HFF-Myc (cell line): ENCODE measurements at places on chromosomes 5 and 9.

DNA sequence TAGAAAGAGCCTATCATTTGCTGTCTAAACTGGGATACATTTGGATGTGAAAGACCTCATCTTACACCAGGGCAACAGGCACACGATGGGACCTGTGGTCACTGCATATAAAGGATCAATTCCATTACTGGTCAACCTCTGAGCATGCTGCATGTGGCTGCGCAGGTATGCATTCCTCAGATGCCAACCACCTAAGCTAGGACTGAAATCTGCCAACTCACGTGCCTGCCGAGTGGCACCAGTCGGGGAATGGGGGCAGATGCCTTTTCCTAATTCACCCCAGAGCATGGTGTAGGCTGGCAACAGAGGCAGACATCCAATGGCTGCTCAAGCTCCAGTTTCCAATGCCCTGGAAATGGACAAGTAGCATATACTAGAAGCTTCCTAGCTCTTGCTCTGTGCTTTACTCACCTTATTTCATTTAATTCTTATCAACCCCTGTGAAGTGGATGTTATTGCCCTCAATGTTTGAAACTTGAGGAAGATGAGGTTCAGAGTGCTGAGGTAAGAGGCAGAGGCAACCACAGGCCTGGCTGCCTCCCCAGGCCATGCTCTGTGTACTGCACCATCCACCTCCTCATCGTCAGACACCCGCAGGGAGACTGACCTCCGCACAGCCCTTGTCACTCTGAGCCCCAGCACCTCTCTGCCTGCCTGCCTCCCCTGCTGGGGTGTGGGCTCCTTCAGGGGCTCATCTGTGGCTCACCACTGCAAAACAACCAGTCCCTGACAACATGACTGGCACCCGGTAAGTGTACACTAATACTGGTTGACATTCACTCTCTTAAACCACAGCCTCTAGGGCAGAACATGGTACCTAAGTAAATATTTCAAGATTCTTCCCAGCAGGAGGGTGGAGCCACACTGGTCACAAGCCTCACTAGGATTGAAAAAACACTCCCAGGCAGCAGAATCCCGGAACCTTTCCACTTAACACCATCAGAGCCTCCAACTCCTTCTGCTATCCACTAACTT lies 228.5 kb downstream of the CRB2 start:
- DNase-seq, result no peak

- no peak for DNase-seq
Observed at GRCh38 chr9:84331119-84331809, 9.3 kb downstream of the SLC28A3 start.

- DNase-seq, result no peak
Observed at GRCh38 chr9:93184432-93185265, 710 bp downstream of the WNK2 start.

GRCh38 chr5:164649266-164649665 lies 1143.8 kb downstream of the MAT2B start:
- no peak for DNase-seq

GRCh38 chr9:127154003-127154389 lies 31.6 kb upstream of the ANGPTL2 start:
- no peak for DNase-seq

DNA sequence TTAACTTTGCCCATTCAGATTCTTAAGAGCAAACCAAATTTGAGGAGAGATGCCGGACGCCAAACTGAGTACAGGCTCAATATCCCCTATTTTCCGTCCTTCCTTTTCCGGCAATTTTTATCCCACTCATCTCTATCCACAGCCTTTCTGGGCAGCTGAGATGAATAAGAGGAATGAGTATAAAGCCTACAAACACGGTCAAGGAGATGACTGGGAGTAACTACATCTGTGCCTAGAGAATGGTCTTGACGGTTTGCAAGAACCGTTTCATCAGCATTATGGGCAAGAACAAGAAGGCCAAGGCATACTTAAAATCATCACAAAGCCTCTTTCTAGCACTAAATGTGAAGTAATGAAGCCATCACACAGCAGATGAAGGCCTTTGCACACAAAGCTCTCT lies 227.3 kb downstream of the DCP2 start:
- DNase-seq, result no peak

GRCh38 chr5:116621599-116621998 lies 47.0 kb upstream of the SEMA6A start:
- no peak for DNase-seq
